Activated gamma-delta T cell treated with anti-CD3 and anti-CD28 coated beads, Interleukin-2, amount 50 U/mL, for 16 hours (primary cell): ENCODE measurements at places on chromosomes 3 and 15.

DNA sequence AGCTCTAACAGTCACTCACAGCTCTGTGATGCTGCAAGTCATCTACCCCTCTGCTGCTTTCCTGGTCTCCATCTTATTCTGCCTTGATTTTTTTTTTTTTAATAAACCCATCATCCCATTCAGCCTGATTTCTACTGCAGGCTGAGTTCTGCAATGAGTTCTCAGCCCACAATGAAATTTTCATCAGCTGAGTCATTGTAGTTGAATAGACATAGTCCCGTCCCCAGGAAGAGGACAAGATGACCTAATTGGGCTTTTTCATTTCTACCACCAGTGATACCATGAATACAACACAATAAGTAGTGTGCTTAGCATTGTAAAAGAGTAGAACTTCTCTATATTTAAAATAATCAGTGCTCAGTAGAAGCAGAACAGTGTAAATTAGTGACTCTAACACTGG is 59.3 kb downstream of the C3orf85 start:
- DNase-seq: no peak

DNA sequence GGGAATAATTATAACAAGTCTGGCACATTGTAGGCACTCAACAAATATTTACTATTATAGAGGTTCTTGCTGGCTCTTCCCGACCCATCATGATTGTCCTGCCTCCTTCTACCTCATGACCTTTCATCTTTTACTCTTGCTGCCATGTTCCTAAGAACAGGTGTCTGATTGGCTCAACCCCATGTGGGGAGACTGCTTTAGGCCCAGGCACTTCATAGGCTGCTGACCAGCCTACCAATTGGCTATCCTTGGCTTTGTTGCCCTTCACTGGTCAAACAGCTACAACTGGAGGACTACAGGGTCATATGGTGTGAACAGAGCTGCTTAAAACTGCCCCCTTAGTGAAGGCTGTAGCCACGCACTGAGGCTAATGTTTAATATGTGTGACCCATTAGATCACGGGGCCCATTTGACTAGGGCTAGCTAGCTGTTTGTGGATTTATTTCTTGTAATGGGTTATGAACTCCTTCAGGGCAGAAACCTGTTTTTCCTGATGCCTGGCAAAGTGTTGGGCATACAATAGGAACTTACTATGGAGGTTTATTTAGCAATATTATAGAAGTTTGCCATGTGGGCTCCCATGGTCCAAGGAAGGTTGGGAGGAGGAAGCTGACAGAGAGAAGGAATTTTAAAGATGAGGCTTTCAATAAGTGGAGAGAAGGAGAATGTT is 239.9 kb upstream of the TBC1D5 start:
- no peak for DNase-seq

DNA sequence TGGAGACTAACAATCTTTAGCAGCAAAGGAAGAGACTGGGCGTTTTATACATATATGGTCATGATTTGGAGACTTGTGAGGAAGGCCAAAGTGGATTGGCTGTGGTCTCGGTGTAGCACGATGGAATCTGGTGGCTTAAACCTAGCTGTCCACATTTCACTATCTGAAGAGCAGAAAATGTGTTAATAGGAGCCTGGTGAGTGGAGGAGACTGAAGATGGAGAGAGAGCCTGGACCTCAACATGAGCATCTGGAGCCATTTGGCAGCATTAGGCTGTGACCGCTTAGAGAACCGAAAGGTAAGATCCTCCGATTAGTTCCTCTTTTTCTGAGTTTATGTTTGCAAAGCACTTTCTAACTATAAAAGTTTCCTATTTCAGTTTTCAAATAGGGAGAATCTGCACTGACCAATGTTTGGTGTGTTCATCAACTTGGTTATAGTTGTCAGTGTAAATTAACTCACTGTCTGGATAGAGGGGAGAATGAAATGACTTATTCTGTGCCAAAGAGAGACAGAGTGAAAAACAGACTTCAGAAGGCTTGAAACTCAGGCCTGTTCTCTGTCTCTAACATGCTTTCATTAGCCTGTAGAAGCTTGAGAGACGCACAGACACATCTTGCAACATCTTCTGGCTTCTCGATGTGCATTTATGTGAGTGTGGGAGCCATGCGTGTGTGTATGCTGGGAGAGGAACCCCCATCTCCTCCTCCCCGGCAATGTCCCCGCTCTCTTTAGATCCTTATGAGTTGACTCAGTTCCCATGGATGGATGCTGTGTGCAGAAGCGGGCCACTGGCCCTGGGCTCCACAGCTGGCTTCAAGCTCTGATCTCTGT is 244.7 kb upstream of the TBL1XR1 start:
- DNase-seq: no peak

- DNase-seq: no peak
These were observed 60.2 kb downstream of the CACNA1D start for GRCh38 chr3:53554559-53555067.

DNA sequence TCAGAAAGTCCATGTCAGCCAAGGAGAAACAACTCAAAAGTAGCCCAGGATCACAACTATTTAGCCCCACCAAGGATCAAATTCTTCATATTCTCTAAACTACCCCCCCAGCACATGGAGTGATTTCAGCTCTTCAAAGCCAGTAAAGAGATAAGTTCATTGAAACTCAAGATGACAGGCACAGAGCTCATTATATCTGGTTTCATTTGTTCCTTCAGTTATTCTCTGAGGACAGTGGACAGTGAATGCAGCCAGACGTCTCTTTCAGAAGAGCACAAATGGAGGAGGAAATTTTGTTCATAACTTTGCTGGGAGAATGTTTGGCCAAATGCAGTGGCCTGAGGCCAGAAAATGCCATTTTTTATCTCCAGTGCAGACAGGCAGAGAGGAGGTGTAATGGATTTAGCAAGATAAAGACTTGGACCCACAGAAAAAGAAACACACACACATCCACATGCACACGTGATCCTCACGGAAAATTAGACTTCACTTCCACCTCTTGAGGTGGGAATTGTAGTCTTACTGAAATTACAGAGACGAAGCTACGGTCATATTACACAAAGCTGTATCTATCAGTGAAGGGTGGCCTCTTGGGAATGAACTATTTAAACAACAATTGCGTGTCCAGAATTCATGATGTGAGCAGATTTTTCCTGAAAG is 64.6 kb downstream of the HES1 start:
- no peak for DNase-seq

GRCh38 chr3:186216900-186217819 is 108.3 kb upstream of the ETV5 start:
- no peak for DNase-seq

DNA sequence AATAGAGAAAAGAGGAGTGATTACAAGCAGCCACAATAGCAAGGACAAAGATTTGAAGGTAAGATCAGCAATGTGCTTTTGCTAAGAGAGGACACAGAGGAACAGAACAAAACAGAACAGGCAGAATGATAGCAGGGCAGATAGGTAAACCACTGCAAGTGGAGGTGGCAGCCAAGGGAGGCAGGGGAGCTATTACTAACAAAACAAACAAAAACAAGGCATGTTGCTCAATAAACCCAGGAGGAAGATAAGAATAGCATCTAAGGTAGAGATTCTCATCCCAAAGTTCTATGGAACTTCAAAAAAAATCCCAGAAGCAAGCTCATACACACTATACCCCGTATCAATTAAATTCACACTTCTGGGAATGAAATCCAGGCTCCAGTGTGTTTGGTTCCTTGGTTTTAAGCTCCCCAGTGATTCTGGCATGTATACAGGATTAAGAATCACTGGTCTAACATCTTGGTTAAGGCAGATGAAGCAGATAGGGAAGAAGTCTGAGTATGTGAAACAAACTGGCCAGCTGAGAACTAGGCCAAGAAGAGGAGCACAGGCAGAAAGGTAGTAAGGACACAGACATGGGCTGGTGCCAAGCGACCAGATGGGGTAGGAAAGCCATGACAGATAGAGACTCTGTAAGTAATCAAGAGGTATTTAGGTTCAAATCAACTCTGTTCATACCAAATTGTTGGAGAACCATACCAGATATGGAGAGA is 189.2 kb downstream of the DTWD1 start:
- no peak for DNase-seq

DNA sequence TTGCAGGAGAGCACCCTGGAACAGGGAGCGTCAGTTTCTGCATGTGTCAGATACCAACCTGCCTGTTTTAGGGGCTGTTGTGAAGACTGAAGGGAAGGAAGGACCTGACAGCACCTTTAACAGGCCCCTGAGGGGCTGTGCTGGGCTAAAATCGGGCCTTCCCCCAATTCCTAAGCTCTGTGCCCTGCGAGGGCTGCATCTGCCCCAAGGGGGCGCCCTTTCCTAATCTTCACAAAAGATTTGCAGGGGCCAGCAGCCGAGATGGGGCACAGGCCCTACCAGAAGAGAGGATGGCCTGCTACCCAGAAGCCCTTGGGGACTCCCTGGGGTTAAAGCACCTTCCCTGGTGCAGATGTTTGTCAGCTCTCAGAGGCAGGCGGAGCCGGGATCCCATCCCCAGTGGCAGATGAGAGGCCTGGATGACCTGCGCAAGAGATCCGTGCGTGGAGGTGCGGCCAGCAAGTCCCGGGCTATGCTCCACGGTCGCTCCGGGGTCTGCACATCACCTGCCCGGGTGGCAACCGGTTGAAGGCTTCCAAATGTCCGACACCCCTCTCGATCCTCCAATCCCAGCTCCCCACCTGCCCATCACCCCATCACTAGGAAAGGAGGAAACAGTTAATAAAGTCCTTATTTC is 53.6 kb downstream of the RHCG start:
- no peak for DNase-seq

DNA sequence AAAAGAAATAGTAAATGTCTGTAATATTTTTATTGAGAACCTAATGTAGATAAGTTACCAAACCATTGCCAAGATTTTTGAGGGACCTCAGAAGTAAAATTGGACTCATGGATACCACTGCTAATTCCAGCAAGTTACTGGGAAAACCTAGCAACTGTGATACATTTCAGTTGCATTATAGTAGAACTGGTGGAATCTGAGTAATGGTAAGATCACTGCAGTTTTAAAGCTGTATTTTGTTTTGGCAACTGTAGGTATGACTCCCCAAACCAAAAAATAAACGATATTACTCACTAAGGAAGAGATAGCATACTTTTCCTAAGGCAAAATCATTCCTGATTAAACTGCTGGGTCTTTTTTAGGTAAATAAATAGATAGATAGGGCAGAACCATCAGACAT is 54.0 kb downstream of the ARMC8 start:
- DNase-seq: no peak

- DNase-seq: no peak
These were observed 389.7 kb upstream of the ROBO1 start for GRCh38 chr3:80157546-80157945.

GRCh38 chr3:174681784-174682183 is 177.3 kb upstream of the NAALADL2 start:
- no peak for DNase-seq

DNA sequence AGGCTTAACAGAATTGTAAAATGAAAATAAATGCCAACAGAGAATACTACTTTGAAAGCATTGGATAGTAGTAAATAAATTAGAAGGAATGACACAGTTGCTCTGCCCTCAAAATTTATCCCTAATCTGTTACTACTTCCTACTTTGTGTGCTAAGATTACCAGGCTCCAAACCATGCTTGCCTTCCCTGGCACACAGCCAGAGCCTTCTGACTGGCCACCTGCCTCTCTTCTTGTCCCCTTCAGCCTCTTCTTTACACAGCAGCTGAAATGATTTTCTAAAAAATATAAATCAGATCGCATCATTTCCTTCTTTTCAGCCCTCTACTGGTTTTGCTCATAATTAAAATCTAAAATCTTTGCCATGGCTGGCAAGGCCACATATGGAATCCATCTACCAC is 334.1 kb downstream of the FHIT start:
- DNase-seq: no peak

- no peak for DNase-seq
These were observed 10.2 kb downstream of the GNB5 start for GRCh38 chr15:52180851-52181450.

- no peak for DNase-seq
These were observed 123.3 kb upstream of the IGF1R start for GRCh38 chr15:98524838-98525660.

GRCh38 chr15:100898661-100899462 is 19.2 kb downstream of the ALDH1A3 start:
- DNase-seq: no peak

DNA sequence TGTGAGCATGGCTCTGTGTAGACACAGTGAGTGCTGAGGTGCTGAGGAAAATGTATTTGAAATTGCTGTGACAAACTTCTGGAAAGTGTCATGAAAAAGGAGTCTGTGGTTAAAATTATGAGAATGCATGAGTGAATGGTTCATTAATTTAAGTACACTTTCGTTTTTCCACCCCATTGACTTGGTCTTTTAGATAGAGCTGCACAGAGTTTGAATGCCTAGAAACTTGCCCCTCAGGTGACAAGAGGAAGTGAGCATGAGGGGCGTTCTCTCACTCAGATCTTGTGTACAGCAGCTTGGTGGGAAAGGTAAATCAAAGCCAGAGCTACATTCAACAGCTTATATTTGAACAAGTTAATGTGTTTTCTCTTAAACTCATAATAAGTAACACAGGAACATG is 296.8 kb downstream of the WDR72 start:
- no peak for DNase-seq

GRCh38 chr15:39462691-39463090 is 118.2 kb upstream of the THBS1 start:
- DNase-seq: no peak

DNA sequence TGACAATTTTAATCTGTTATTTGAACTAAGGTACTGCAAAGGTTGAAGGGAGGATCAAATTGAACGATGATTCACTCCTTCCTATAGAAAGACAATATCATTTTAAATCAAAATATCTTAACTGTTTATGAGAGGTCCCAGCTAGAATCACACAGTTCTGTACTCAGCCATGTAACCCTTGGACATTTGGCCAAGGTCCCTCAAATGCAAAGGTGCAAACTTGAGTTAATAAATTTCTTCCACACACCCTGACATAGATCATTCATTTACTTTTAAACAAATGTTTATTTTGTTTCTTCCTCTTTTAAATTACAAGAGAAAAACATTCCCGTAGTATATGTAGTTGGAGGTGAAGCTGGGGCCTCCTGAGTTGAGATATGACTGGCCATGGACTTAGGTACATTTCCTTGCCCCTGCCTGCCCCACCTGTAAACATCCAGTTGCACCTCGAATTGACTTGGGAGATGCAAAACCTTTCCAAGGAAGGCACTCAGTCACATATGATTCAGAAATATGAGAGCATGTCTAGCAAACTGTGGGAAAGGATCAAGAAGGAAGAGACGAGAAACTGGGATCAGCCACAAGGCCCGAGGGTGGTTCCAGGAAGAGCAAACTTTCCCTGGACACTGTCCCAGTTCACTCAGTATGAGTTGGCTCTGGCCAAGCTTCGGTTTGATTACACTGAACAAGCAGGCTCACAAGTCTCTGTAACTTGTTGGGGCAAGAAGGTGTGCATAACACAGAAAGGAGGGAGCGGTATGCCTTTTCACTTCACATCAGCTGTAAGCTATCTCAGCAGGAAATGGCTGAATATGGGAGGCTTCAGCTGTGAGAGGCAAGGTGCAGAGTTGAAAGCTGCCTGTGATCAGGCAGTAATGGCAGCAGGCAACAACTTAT is 6.7 kb downstream of the TNFSF10 start:
- no peak for DNase-seq

GRCh38 chr15:97479957-97480356 is 480.5 kb upstream of the ARRDC4 start:
- DNase-seq: no peak

GRCh38 chr15:25802285-25802830 is 60.8 kb downstream of the ATP10A start:
- DNase-seq: no peak
